Islet precursor cell (in vitro differentiated cells): ENCODE measurements at places on chromosomes 12 and 14.

DNA sequence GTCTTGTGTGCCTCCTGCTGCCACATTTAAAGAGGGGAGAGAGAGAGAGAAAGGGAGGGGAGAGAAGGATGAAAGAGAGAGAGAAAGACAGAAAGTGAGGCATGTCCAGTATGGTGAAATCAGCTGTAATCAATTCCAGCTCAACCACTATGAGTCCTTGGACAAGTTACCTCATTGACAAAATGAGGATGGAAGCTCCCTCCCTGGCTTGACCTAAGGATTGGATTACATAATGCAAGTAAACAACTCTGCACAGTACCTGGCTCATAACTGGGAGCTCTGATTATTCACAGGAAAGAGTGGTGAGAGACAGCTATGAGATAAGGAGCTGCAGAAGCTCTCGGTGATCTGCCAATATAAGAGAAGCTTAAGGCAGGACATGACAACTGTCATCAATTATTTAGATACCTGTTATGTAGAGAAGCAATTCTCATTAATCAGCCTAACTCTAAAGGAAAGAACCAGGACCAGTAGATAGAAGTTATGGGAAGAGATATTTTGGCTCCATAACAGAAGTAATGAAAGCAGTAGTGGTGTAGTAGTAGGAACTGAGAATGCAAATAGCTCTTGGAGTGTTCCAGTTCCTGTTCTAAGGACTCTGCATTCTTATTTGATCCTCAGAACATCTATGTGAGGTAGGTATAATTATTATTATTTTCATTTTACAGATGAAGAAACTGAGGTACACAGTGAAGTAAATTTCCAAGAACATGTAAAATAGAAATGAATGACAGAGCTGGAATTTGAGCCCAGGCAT, 791.6 kb downstream of the DIO2 start:
- no peak for DNase-seq

GRCh38 chr14:105375635-105376057, 22.7 kb upstream of the TEX22 start:
- DNase-seq: no peak

- DNase-seq: no peak
Observed at GRCh38 chr14:97177016-97177415, 379.8 kb downstream of the VRK1 start.

GRCh38 chr14:36085861-36086260, 90.7 kb downstream of the PTCSC3 start:
- no peak for DNase-seq

GRCh38 chr12:125983094-125983783, 918.0 kb downstream of the AACS start:
- DNase-seq: peak; percentile 99

DNA sequence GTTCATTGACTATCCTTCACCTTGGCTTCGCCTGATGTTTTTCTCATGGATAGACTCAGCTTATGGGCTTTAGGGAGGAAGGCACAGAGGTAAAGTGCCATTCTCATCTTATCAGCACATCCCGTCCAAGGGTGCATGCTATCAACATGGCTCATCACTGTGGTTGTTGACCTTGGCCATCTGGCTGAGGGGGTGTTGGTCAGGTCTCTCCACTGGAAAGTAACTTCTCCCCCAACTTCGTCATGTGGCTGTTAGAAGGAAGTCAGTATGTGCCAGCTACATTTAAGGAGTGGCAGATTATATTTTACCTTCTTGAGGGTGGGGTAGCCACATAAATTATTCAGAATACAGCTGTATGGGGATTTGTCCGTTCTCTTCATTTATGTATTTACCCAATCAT, 68.9 kb downstream of the EML1 start:
- DNase-seq: no peak

DNA sequence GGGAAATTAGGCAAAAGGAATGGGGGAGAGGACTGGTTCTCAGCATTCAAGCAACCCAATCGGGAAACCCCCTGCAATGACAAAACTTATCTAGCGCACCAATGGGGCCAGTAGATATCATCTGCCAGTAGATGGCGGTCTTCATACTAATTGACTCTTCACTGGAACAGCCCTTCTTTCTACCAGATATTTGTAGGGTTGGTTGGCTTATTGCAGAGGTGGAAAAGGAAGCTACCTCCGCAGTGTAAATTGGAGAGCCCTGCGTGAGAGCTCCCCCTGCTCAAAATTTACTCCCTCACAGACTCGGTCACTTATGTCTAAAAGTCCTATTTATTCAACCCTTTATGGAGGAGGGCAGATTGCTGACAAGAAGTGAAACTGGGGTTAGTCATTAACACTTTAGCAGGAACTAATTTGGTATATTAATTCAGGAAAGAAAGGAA, 166.1 kb upstream of the CCND2 start:
- peak; percentile 78 for DNase-seq

DNA sequence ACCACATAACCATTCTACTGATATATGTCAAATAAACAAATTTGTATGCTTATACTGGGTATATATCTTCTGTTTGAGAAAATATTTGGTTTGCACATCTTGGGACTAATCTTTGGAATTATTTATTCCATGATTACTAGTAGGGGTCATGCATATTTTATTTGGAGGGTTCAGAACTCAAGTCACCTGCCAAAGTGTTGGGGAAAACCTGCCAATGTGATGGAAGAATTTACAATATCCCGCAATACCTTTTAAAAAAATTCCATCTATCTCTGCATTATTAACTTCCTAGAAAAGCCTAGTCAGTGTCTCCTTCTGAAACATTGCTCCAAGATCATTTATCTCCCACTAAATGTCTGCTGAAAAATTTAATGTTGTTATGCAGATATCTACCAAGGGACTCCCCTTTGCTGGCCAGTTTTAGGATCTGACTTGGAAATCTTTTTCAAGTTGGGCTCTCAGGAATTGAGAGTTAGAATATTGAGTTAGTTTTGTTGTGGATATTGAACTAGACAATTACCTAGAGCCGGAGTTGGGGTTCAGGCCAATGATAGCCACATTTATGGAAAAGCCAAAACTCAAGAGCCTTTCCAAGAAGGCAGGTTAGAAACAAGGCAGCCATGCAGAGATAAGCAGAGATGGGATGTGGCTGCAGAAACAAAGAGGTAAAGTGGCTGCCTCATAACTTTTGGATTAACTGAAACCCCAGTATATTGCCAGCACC, 425.2 kb downstream of the ADAMTS20 start:
- DNase-seq: no peak

- no peak for DNase-seq
Observed at GRCh38 chr12:43309959-43310358, 242.0 kb downstream of the ADAMTS20 start.

- DNase-seq: peak; percentile 83
Observed at GRCh38 chr14:51865953-51866747, 5.7 kb downstream of the GNG2 start.

DNA sequence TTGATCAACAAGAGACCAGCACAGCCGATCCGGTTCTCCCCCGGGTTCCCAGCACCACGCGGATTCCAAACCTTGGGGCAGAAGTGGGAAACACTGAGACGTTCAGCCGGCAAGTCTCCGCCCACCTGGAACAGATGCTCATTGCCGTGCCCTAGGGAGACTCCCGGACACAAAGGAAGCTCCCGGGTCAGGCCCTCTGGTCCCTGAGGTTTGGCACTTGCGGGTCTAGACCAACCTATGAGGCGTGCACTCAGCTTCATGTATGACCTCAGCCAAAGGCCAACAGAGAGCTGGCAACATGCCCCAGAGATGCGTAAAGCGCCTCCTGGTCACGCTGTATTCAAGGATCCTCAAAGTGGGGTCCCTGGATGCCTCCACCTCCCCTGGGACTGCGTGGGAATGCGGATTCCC, 2.5 kb downstream of the RIMBP2 start:
- DNase-seq: peak; percentile 53

DNA sequence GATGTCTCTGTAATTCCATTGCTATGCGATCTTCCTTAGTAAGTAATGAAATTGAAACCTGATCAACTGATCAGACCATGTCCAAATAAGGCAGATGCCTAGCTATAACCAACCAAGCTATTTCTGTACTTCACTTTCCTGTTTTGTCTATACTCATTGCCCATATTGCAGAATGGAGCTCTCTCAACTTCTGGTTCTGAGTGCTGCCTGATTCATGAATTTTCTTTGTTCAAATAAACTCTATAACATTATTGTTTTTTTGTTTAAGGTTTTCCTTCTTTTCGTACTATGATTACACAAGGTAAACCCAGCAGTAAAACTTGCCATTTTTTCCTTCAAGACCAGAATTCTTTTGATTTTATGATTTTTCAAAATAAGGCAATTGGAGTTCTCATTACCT, 16.3 kb downstream of the COX16 start:
- no peak for DNase-seq

- no peak for DNase-seq
Observed at GRCh38 chr12:80356097-80356496, 87.9 kb upstream of the PTPRQ start.

- peak; percentile 28 for DNase-seq
Observed at GRCh38 chr14:105748204-105748578, 221.8 kb downstream of the TMEM121 start.

DNA sequence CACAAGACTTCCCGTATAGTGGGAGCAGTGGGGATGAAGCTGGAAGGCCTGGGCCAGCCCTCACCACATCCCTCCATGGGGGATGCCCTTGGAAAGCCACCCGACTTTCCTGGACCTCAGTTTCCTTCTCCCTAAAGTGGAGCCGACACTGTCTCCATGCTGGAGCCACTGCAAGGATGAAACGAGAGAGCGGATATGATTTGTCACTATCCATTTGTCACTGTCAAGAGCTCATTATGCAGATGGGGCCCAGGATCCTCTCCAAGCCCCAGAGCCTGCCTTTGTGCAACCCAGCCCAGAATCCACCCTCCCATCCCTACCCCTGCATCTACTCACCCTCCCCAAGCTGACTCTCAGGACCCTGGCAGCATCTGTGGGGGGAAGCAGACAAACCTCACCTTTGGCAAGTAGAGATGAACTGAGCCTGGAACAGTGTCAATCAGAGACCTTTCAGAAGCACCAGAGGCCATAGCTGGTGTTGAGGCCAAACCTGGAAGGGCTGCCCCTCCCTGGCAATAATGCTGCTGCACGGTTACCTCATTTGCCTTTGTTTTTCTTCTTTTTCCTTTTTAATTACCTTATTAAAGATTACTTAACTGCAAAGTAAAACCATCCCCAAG, 287.7 kb upstream of the RTL1 start:
- DNase-seq: peak; percentile 19

GRCh38 chr12:54431911-54432814, 13.1 kb upstream of the ITGA5 start:
- peak; percentile 96 for DNase-seq

DNA sequence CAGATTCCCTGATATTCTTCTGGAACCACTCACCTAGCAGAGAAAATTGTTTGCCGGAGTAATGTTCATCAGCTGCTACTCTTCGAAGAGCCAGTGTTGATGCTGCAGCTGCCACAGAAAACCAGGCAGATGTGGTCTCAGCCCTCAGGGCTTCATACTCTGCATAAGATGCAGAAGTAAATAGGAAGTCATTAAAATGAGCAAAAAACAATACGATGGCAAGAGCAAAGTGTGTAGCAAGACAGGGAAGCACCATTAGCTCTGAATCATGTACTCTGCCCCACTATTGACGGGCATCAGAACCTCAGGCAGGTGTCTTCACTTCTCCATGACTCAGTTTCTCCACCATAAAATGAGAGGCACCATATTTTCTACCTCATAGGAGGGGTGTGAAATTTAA, 991.6 kb upstream of the TMEM132C start:
- peak; percentile 30 for DNase-seq

- no peak for DNase-seq
Observed at GRCh38 chr12:78430551-78430950, 434.0 kb upstream of the SYT1 start.

- DNase-seq: peak; percentile 15
Observed at GRCh38 chr12:11778713-11779685, 129.5 kb downstream of the ETV6 start.

DNA sequence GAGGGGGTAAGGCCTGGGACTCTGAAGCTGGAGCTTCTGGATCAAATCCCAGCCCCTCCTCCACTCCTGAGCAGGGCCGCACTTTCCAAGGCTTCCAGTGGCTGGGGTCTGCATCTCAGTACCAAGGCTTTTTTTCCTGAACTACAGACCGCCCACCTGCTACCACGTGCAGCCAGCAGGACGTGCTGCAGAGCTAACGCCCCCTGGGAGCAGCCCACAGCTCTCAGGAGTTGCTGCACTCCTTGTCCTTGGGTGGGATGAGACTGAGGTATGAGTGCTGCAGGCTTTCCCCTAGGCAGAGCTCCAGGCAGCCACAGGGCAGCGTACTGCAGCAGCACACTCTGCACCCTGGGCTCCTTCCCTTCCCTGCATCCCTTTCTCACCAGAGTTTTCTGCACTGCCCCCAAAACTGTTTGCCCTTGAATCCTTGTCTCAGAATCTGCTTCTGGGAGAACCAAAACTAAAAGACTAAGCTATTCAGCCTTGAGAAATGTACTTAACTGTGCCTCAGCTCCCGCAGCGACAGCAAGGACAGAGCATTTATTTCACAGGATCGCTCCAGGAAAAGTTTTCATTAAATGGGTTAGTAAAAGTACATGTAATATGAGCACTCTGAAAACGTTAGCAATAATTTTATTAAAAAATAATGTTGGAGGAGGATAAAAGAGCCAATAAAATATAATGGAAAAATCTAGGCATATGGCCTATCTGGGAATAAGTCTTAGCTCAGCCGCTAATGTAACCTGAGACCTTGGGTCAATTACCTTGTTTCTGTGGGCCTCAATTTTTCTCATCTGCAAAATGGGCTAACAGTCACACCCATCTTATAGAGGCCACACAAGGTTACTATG, 25.5 kb downstream of the RBM19 start:
- DNase-seq: peak; percentile 73

- no peak for DNase-seq
Observed at GRCh38 chr12:88518863-88519403, 61.3 kb downstream of the KITLG start.

DNA sequence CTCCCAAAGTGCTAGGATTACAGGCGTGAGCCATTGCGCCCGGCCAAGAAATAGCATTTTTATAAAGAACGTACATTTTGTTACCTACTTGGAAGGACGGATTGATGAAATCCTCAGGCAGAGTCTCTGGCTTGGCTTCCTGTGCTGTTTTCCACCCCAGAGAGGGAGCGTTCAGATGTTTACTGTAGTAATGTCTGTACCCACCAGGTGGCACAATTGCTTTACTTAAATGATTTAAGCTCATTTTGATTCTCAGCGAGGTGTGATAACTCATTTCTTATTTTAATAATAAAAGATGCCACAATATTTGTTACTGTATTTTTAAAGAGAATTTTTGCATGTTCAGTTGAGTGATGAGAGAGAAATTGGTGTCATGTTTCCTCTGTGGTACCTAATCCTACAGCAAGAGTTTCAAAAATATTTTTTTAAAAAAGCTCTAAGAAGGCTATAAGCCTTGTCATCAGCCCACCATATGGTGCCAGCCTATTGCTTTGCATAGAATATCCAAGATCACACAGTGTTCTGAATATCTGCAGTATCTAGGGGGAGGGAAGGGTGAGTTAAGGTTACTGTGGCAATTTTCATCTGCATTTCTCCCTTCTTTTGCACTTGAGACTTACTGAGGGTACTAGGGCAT, 82.6 kb upstream of the TRAF3 start:
- peak; percentile 76 for DNase-seq

DNA sequence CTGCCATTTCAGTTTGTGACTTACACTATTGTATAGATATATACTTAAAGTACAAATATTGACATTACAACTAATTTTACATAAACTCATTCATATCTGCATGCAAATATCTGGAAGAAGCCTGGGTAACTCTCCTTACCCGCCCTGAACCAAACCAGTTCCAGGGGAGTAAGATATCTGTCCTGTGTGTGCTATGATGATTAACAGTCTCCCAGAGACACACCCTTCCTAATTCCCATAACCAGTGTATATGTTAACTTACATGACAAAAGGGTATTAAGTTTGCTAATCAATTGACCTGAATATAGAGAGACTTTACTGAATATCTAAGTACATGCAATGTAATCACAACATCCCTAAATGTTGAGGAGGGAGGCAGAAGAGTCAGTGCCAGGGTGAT, 23.0 kb downstream of the PRB3 start:
- DNase-seq: no peak
